ENCODE measurements at places on chromosomes 11 and 22.

GRCh38 chr11:131923309-131923708, 552.9 kb downstream of the NTM start:
- DNase-seq: no peak

GRCh38 chr11:109696191-109696897, 274.4 kb downstream of the C11orf87 start:
- DNase-seq: no peak

DNA sequence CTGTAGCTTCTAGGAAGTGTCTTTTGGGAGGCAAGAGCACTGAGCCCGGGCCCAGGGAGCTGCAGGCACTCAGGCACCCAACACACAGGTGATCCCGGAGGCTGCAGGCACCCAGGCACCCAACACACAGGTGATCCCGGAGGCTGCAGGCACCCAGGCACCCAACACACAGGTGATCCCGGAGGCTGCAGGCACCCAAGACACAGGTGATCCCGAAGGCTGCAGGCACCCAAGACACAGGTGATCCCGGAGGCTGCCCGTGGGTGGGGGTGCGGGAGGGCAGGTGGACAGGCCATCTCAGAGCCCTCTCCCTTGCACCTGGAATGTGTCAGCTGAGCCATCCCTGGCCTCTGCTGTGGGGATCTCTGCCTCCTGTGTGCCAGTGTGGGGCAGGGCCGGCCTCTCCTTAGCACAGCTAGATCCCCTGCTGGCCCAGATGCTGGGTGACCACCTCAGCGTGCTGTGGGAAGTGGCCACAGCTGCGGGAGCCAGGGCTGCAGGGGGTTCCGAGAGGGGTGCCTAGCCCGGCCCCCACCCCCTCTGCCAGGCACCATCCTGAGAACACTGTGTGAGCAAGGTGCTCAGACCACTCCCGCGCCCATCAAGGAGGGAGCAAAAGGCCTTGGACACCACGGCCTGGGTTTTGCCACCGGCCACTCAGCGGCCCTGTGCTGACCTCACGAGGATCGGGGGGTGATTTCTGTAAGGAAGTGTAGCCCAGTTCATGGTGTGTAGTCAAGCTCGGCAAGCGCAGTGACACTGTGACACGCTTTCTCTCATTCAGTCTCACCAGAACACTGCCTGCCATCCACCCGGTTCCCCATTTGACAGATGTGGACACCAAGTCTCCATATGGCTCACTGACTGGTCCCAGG, 14.2 kb downstream of the MRGPRG start:
- DNase-seq: no peak

GRCh38 chr22:37503850-37504249, 15.4 kb downstream of the CARD10 start:
- DNase-seq: no peak

DNA sequence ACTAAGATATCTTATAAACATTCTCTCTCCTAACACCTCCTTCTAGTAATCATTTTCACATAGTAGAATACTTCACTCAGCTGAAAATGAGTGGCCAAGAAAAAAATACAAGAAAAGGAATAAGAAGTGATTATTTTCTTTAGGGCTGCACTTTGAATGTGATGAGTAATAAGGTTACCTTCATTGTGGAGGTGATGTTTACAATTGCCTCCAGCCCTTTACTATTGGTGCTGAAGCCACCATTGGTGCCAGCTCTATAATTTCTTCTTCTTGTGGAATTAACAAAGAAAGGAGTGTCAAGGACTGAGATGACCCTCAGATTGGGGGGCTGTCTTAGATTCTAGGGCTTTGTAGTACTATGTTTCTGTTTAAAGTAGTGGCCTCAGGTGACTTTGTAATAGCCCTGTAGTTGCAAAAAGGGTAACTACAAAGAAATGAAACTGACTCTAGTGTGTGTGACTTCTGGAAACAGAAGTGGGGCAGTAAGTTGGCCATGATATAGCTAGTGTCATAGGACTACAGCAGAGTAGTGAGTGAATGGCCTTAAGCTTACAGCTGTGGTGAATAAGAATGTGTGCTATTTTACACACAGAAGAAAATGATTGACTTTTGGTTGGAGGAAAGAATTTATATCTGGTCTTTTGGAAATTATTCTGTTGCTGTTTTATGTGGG, 287.2 kb downstream of the TMEM135 start:
- no peak for DNase-seq

DNA sequence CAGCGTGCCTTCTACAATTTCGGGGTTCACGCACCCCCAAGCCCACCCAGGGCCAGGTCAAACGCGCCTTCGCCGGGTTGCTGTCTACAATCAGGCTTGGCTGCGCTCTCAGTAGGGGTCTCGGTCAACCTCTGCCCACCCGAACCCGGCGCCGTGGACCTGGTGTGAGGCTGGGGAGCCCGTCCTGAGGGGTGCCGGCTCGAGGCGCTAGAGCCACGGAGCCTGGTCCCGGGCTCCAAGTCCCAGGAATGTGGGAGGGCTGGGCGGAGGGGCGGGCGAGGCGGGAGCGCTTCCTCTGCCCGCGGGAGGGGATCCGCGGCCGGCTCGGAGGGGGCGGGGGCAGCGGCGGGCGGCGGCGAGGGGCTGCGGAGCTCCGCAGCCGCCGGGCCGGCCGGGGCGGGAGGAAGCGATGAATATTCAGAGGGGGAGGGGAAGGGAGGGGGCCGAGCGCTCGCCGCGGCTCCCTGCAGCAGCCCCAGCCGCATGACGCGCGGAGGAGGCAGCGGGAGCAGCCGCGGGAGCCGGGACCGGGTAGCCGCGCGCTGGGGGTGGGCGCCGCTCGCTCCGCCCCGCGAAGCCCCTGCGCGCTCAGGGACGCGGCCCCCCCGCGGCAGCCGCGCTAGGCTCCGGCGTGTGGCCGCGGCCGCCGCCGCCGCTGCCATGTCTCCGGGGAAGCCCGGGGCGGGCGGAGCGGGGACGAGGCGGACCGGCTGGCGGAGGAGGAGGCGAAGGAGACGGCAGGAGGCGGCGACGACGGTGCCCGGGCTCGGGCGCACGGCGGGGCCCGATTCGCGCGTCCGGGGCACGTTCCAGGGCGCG, at the start of gene PTPRJ:
Gene PTPRJ (plus strand): TSS at position 472 of the 819 bp plus-strand sequence. CDS start 354 bp downstream, outside the sequence.
- peak; percentile 86 for DNase-seq

- peak; percentile 28 for DNase-seq
Observed at GRCh38 chr22:50089682-50090411, at the start of gene MOV10L1. Gene MOV10L1 (plus strand): TSS chr22:50090006. CDS start chr22:50090089, 83 bp downstream.

DNA sequence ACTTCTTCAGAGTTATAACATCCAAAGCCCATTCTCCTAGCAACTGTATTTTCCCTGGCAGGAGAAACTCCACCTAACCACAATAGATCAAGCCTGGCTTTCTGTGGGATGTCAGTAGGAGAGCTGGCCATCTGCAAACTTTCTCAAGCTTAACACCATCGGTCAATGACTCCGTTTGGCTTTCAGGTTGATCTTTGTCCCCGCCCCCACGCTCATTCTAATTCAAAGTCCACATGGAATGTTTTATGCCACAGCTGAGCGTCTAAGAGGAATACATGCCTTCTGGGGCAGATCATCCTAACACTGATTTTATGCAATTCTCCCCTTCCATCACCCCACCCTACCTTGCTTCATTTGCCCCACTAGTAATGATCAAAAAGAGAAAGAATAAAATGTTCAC, 4.8 kb downstream of the GVQW3 start:
- DNase-seq: no peak

GRCh38 chr11:92311616-92312449, 87.2 kb downstream of the FAT3 start:
- no peak for DNase-seq

DNA sequence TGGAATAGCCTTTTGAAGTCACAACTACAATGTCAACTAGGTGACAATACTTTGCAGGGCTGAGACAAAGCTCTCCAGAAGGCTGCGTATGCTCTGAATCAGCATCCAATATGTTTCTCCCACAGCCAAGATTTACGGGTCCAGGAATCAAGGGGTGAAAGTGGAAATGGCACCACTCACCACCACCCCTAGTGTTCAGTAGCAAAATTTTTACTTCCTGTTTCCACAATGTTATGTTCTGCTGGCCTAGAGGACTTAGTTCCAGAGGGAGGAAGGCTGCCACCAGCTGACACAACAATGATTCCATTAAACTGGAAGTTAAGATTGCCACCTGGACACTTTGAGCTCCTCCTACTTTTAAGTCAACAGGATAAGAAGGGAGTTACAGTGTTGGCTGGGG, 68.5 kb upstream of the MPEG1 start:
- no peak for DNase-seq

GRCh38 chr11:75588051-75588481, 26.0 kb downstream of the SERPINH1 start:
- no peak for DNase-seq

- DNase-seq: peak; percentile 53
Observed at GRCh38 chr11:78715639-78716311, 141.1 kb upstream of the NARS2 start.

GRCh38 chr11:128482512-128483191, 104.7 kb downstream of the ETS1 start:
- peak; percentile 32 for DNase-seq

DNA sequence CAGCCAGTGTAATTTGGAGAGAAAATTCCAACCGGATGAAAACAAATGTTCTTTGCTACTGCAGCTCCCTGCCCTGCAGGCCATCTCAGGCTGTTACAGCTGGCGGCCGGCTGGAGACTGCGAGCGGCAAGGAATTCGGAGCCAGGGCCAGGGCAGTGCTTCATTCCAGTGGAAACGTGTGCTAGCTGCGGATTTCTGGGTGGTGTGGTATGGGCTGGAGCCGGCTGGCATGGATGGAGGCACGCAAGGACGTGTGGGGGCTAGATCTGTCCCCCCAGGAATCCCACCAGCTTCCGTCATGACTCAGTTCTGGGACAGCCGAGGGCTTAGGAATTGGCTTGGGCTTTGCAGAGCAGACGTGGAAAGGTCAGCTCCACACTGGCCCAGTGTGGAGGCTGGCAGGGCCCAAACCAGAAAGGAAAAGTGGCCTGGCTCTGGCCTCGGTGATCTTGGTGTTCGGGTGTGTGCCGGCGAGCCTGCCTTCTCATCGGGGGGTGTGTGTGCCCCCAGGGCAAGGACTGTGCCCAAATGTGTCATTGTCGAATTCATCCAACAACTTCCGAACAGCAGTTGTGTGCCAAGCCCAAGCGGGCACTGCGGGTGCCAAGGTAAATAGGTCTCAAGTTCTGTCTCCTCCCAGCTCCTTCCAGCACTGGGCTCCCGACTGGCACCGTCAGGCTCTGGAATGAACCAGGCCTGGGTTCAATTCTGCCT, 48.1 kb upstream of the SHISAL1 start:
- DNase-seq: no peak

DNA sequence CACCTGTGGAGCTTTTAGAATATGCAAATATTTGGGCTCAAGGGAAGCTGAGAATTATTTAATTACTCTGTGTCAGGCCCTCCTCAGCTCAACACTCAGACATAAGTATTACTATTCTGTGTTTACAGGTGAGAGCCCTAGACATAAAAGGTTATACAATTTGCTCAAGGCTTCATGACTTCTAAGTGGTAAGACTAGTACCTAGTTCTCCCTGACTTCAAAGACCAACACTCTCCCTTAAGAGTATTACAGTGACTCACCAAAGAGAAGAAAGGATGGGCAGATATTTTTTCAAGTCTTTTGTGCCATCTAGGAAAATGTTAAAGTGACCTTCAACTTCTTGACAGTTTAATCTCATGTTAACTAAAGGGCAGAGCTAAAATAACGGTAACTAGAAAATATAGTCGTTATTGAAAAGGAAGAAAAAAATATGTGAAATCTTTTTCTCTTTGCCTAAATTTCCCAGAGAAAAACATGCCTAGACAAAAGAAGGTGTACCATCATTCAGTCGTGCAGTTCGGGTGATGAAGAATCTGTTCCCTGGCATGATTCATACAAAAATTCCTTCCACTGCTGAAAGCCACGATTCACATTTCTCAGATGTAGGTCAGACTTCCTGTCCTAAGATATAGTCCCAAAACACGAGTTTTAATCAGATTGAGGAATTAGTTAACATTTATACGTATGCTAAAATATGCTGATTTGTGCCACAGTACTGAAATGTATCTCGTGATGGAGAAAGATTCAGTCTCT, 849.1 kb upstream of the API5 start:
- DNase-seq: no peak

DNA sequence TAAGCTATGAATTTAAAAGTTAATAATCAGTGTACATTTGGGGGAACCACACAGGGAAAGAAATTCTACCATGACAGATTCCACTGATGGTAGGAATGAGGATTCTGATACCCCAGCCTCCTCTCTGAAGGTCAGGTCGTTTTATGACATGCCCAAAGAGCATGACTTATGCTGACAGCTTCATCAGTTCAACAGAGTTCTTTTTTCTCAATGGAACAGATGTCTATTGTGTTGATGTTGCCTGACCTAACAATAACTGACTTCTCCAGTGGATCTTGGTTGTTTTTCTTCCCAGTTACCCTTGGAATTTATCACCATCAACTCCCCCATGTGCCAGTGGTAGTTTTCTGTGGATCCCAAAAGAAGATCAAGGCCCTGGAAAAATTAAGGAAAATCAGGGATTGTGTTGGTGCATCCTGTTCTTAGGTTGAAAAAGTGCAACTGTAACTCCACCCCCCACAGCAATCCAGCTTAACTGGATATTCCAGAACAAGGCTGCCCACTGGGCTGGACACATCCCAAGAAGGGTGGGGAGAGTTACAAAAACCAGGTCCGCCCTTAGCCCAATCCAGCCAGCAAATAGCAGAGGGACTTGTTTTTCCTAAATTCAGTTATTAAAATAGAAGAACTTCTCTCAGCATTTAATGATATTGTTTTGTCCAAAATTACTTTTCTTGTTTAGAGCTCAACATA, 31.5 kb upstream of the CAT start:
- DNase-seq: no peak

- no peak for DNase-seq
Observed at GRCh38 chr11:109109571-109110315, 312.2 kb upstream of the C11orf87 start.

- DNase-seq: no peak
Observed at GRCh38 chr11:60777572-60777971, 7.6 kb upstream of the MS4A10 start.

GRCh38 chr22:41436322-41437113, 10.1 kb downstream of the TOB2 start:
- no peak for DNase-seq

- peak; percentile 80 for DNase-seq
Observed at GRCh38 chr11:7673724-7674434, 579 bp upstream of the CYB5R2 start.

GRCh38 chr22:24102366-24103200, 78.7 kb upstream of the SUSD2 start:
- DNase-seq: no peak

DNA sequence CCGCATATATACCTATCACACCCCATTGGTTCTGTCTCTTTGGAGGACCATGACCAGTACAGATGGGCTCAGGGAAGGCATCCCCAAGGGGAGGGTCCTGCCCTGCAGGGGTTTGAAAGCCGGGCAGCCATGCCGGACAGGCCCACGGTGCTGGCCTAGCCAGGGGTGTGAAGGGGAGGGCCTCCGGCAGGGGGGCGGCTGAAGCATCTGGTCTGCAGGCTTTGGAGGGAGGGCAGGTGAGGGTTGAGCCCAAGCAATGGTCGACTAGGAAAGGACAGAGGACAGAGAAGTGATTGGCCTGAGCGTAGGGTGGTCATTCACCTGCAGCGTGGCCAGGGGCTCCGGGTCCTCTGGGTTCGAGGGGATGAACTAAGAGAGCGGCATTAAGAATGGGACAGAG, 11.2 kb upstream of the CTSD start:
- no peak for DNase-seq

- no peak for DNase-seq
Observed at GRCh38 chr11:10898003-10898762, 40.3 kb upstream of the ZBED5 start.

GRCh38 chr11:91935120-91935519, 289.5 kb upstream of the FAT3 start:
- DNase-seq: no peak

Measured in GM20000 (cell line).